ENCODE measurements at places on chromosomes 4 and X.
A peak's percentile ranks its signal among the peaks of the same experiment; 100 is the strongest.

- DNase-seq = no peak
These were observed 17.1 kb downstream of the DDX3X start for GRCh38 chrX:41350976-41351569.

GRCh38 chr4:82428526-82428968 is 1.7 kb downstream of the HNRNPDL start:
- no peak for DNase-seq

DNA sequence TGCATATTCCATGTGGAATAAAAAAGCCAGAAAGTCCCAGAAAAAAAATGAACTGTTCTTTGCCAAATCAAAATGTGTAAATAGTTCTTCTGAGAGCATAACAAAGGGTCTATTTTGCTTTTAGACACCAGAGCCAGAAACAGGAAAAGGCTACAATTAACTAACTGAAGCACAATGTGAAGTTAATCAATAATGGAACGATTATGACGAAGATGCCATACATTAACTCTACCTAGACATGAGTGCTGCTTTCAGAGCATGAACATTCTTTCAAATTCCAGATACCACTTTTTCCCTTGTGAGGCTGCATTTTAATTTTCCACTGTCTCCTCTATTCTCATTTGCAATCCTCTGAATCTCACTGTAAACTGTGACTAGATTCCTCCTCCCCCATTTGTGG is 48.7 kb upstream of the PHOX2B start:
- DNase-seq = no peak

- no peak for DNase-seq
These were observed 936.2 kb upstream of the LCORL start for GRCh38 chr4:18957716-18958115.

DNA sequence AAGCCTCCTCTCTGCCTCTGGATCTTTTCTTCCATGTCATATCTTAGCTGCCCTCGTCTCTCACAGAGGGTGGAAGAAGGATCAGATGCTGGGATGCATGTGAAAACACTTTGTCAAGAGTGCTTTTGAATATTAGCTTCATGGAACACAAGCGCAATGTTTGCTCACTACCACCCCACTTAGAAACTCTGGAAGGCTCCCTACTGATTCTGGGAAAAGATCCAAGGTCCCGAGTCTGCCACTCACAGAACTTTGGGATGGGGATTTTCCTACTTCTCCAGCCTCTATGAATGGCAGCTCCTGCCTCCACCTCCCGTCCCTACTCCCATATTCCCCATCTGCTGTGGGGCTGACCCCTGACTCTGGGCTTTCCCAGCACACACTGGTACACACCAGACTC is 40.2 kb upstream of the CRMP1 start:
- no peak for DNase-seq

DNA sequence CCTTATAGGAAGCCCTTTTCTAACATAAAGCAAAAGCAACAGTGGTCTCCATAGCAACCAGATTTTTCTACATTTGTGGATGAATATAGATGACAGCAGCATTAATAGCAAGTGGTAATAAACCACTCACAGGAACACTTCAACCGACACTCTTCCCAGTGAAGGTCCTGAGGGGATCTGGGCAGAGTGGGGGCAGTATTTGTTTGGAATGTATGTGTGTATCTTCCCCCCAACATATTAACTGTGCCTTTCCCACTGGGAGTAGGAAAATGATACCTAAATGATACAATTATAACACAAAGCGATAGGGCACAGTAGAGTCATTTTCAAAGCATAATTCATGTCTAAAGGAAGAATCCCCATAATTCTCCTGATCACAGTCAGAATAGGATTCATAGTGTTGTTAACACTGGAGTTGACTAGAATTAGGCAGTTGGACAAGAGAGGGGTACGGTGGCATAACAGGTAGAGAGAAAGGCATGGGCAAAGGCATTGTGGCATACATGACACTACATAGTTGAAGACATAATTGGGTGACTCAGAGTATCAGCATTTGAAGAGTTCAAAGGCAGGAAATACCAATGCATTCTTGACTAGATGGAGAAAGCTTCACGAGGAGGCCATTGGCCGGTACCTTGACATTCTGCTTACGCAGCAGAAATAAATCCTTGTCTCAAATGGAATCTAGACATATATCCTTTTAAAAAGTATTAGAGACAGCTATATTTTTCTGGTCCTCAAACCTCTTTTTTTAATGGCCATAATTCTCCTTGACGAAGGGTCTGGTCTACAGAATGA is 15.2 kb downstream of the CAPN6 start:
- no peak for DNase-seq

DNA sequence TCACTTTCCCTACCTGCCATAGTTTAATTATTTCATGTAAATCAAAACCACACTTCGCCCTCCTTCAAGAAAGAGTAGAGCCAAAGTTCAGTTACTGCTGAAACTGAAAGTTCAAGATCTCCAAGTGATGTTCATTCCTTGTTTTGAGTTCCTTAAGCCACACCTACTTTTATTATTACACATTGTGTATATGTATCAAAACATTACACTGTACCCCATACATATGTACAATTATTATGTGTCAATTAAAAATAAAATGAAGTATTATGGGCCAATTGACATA is 892.3 kb upstream of the NDST4 start:
- no peak for DNase-seq

- DNase-seq = peak; percentile 47
These were observed 1.8 kb downstream of the ARHGAP4 start for GRCh38 chrX:153924149-153924861.

DNA sequence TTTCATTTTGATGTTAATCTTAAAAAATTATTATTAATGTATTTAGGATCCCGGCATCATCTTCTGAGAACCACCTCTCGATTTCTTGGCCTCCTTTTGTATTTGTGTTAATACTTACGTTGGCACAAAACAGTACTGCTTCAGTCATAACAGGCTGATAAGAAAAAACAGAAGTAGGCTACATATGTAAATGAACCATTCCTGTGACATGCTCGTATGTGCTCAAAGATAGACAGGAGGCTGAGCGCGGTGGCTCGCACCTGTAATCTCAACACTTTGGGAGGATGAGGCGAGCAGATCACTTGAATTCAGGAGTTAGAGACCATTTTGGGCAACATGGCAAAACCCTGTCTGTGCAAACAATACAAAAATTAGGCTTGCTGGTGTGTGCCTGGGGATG is 109.4 kb upstream of the H2AZ1 start:
- no peak for DNase-seq

GRCh38 chr4:5793514-5793913 is 82.5 kb downstream of the EVC start:
- DNase-seq = no peak

DNA sequence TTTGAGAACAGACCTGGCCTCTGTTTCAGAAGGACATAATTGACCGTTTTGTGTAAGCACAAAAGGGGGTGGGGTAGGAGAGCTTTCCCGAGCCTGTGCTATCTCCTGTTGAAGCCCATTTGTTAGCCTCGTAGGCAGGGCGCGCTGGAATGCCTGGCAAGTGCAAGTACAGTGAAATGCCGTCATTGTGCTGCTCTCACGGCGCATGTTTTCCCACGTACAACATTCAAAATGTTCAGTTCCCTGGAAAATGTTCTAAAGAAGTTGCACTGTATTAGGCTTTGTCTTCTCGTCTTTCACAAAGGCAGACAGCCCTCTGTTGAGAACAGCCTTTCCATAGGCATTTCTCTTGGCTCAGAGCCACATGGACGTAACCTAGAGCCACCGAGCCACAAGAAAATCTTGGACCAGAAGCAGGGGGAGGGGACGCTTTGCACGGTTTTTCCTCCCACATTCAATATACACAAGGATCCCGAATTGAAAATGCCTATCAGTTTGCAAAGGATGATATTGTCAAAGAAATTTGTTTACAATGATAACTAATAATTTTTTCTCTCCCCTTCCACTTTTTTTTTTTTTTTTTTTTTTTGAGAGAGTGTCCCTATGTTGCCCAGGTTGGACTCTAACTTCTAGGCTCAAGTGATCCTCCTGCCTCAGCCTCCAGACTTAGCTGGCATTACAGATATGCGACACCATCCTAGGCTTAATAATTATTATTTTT is 54.6 kb upstream of the RAPGEF2 start:
- DNase-seq = no peak

DNA sequence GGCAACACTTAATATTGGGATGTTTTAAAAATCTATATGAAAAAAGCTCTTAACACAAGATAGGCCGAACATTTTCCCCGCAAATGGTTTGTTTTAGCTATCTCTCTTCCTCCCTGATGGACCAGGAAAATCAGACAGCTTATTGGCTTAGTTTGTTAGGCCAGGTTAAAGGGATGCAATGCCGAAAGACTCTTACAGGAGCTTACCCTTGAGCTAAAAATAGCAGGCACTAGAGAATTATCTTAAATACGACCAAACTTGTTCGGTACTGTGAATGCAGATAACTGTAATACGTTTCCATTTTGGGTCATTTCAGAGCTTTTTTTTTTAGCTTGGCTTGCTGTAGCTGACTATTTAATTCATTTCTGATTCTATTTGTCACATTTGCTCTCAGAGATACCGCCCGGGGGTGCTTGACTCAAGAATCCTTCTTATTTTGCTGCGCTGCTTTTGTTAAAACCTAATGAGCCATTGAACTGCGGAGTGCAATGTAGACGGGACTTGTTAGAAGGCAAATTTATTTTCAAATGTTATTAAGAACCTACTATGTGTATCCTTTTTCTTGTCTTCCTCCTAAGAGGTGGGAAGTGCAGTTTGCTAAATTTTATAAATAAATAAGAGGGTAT is 23.3 kb downstream of the PPARGC1A start:
- DNase-seq = no peak

- no peak for DNase-seq
These were observed 77.3 kb downstream of the SMIM20 start for GRCh38 chr4:25991340-25991739.

DNA sequence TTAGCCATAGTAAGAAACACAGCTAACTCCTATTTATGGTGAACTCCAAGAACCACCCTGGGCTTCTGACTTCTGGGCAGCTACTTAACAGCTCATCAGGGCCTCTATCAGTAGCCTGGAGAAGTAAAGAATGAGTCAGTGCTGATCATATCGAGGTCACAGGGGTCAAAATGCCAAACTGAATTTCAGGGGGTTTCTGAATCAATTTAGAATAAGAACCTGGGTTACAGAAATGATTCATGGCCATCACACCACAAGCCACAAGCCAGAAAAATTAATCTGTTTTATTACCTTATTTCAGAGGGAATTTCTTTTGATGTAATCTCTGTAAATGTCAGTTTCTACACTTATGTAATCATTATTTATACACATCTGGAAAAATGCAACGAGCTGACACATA is 64.4 kb downstream of the CHST7 start:
- DNase-seq = no peak

DNA sequence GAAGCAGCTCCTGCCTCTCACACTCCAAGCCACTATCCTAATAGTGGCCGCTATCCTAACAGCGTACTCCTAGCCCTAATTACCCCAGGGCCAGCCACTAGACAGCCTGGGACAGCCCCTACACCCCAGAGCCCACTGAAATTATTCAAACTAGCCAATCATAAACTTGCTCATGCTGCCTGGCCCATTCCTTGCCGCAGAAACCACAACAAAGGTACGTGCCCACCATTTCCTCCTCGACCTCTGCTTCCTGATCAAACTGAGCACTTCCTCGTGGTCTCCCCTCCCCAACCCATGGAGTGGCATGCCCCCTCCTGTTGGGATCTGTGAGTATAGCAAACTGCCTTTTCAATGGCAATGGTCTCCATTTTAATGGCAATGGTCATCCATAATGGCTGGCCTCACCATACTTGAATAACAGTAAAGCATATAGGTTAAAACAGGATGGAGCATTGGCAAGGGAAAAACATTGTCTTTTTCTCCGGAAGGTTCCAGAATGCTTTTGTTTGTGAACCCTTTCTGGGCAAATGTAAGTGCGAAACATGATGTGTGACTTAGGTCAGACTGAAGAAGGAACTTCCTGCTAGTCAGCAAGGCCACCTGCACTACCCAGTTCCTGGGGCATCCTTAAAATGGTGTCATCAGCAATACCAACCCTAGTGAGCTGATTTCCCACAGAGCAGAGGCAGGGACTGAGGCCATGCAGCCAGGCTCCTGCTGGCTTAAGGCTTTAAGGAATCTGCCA is 107.1 kb upstream of the ATP6AP2 start:
- DNase-seq = no peak

- DNase-seq = no peak
These were observed 346.6 kb downstream of the CENPC start for GRCh38 chr4:67198727-67199126.

DNA sequence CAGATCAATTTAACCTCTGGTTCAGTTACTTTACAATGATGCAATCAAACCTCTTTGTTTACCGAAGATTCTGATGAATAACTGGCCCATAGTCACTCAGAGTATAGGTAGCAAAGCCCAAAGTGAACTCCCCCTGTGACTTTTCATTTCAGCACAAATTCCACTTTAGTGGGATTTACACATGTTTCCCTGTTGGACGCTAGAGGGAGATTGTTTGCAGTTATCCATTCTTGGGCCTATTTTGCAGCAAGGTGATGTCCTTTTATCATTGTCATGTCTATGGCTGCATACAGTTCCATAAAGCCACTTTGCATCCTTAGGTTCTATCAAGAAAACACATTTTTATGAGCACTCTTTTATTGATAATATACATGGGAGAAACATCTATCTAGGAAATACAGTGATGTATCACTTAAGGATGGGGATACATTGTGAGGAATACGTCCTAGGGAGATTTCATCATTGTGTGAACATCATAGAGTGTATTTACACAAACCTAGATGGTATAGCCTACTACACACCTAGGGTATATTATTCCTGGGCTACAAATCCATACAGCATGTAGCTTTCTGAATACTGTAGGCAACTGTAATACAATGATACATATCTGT is 14.5 kb upstream of the DKK2 start:
- DNase-seq = no peak

GRCh38 chr4:75513526-75514130 is 575 bp downstream of the RCHY1 start:
- DNase-seq = no peak

GRCh38 chrX:103063191-103063845 is 653 bp downstream of the BEX1 start:
- DNase-seq = no peak

GRCh38 chrX:123303429-123303828 is 119.4 kb downstream of the GRIA3 start:
- DNase-seq = no peak

- DNase-seq = no peak
These were observed 20.9 kb upstream of the KLHL8 start for GRCh38 chr4:87241336-87241735.

DNA sequence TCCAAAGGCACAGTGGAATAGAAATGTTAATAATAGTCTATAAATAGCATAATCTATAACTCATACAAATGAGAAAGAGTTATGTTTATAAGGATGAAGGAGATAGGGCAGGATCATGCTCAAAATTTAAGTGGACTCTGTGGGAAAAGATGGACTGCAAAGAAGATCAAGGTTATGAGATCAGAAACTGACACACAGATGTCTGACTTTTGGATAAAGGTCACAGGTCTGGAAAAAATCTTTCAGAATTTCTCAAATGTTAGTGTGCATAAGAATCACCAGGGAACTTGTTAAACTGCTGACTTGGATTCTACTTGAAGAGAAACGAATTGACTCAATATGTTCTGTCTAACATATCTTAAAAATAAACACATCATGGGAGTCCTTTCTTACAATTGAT is 104.1 kb downstream of the FSTL5 start:
- no peak for DNase-seq
